ENCODE measurements at places on chromosomes 5 and 9.
A peak's percentile ranks its signal among the peaks of the same experiment; 100 is the strongest.

DNA sequence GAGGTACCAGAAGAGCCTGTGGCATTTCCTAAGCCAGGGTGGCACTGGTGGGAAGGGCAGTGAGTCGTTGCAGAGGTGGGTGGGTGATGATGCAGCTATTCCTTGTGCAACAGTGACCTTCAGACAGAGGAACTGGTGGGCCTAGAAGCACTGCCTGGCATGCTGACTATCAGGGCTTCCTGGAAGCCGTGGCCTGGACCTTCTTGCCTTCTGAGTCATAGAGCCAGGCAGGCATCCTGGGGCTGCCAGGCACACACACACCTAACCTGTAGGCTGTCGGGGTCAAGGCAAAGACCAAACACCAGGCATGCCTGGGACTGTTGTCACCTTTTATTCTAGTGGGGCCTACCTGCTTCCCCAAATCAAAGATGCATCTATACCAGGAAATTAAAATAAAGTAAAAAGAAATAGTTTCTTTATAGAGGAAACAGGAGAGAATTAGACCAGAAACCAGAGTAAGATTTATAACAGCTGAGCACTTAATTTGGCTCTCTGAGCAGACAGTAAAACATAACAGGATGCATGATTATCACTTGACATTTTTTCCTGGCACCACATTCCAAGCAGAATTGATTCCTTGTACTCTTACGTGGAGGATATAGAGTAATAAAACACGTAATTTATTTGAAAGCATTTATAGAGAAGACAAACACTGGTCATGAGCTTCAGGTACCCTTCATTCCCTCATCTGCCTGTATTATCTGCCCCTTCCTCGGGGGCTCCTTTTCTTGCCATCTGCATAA lies 25.1 kb downstream of the NANS start:
- DNase-seq: no peak

DNA sequence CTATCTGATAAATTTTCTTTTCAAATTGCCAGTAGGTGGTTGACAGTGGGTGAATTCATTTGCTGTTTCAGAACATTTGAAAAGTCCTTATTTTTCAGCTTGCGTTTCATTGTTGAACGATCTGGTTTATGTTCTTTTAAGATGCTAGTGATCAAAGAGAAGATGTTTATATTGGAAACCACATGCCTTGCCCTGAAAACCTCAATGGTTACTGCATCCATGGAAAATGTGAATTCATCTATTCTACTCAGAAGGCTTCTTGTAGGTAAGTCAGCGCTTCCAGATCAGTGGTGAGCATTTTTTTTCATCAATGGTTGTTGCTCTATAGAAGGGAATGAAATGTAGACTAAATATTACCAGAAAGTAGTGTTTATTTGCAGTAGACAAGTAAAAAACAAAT lies 16.6 kb upstream of the CAVIN4 start:
- DNase-seq: no peak

DNA sequence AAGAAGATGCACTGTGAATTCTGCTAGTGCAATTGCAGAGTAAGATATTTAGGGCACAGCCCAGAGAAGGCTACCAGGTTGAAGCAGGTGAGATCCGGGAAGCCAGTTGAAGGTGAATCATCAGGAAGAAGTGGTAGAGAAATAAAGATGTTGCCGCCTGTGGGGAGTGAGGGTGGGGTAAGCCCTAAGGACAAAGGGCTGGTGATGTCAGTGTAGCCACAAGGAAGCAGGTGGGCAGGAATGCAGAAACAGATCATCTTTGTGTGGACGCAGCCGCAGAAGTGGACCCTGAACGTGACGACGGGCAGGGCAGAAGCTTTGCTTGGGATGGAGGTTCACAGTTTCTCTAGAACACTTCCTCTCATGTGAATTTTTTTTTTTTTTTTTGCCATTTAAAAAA lies 164.2 kb downstream of the ACTL7B start:
- no peak for DNase-seq

DNA sequence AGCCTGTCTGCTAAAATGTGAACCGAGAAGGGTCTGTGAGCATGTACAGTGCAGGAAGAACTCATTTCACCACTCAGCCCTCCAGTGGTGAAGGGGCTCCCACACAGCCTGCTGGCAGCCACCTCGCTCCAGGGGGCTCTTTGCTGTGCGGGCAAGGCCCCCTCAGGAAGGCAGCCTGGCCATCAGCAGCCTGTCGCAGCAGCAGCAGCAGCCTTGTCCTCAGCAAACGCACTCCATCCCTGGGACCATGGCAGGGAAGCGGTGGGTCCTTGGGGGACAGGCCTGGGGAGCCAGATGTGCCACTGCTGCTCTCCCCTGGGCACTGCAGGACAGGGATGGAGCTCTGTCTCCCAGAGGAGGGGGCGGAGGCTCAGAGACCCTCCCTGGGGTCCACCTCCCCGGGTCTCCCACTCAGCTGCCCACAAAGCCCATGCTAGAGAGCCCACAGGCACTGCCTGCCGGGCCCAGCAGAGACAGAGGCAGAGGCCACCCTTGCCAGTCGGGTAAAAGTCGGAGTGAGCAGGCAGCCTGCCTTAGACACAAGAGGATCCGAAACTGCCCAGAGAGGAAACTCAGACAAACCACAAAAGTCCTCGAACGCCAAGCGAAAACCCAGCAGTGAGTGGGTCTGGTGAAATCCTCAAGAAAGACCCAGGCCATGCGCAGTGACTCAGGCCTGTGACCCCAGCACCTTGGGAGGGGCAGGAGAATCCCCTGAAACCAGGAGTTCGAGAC lies 8.0 kb downstream of the BRD3 start:
- DNase-seq: peak; percentile 66

GRCh38 chr5:142584891-142585290 lies 101.0 kb downstream of the FGF1 start:
- no peak for DNase-seq

DNA sequence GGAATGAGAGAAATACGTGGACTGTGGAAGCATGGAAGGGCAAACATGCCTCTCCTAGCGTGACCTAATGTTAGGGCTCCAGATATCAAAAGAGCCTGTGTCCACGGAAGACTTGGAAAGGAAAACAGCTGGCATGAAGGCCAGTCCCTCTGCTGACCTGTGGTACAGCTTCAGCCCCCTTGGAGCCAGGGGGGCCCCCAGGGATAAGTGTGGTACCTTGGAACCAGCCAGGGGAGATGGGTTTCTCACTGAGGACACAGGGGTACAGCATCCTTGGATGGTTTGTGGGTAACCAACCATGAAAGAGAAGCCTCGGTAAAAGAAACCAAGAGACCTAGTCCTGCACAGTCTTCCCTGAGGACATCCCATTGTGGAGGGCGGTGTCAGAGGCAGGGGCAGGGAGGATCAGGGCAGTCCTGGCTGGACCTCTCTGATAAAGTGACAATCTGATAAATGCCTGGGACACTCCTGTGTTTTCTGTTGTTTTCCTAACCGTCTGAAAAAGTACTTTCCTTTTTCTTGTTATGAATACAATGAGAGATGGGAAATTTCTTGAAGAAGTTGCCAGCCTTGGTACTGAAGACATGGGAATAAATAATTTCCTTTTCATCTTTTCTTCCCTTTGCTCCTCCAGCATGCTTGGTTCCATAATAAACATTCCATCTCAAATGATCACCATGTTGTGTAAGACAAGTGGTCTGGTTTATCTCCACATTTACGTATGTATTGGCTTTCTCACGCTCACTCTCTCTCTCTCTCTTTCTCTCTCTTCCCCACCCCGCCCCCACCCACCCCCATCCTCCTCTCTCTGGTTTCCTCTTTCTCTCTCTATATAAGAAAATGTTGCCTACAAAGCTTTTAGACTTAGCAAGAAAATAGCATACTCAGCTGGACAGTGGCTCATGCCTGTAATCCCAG lies 102.1 kb downstream of the SUSD1 start:
- no peak for DNase-seq
